ENCODE measurements at places on chromosomes 4 and X. TPM values are rescaled to one million over a fixed set of nuclear protein-coding genes. Genes with fewer than 3 reads are reported as not detected.

The TMPRSS11D gene
- total RNA-seq, result not detected

DNA sequence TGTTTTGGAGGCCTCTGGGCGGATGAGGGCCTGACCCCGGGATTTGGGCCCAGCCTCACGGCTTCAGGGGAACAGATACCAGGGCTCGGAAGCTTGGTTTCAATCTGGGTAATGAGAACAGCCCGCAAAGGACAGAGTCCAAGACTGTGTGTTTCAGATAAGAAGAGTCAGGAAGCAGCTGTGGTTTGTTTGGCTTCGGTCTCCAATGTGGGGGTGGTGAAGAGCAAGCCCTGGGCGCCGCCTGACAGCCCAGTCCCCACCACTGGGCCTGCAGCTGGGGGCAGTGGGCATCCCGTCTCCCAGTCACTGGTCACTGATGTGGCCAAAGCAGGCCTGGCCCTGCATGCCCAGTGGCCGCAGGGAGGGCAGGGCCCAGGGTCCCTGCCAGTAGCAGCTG, 9.1 kb downstream of the WFS1 start:
- DNase-seq, result peak; percentile 59

The TMPRSS11B gene
- total RNA-seq, result not detected

DNA sequence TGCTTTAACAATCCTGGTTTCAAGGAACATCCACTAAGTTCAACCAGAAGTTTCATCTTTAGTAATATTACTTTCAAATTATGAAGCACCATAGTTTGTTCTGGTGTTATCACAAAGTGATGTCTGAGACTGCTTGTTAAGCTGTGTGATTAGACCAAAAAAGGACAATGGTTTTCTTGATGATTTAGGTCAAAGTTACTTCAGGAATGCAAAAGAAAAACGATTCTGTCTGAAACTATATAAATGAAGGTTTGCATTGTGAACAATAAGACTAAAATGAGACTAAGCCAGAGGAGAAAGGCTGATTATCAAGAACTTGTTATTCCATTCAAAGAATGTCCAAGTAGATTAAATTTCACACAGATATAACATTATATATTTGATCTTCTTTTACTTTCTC, 122.4 kb upstream of the ETNPPL start:
- DNase-seq, result no peak

The SCOC gene
- total RNA-seq, result 33.8 TPM

DNA sequence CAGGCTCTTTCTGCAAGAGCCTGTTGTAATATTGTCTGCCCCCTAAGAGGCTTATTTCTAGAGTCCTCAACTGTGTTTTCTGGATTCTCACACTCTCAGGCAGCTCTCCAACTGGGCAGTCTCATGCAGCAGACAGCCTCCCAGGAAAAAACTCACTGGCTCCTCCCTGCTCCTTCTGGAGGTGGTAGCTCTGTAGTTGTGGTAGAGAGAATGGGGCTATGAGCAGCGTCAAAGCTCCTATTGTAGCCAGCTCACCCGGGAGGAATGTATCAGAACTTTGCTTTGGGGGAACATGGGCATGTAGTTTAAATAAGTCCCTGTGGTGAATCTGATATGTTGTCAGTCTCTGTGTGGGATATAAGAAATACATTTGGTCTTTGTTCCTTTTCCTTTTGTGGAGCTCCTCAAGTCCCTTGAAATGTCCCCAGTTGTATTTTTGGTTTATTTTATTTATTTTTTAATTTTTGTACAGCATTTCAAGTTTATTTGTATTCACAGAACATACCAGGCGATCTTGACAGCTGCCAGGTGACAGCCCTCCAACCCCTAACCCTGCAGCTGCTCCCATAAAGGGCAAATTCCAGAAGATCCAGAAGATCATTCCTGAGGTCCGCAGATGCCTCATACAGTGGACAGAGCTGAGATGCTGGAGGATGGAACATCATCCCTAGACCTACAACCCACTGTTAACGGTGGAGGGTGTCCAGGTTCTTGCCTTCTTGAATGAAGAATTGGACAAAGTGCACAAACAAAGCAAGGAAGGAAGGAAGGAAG, 45.7 kb downstream of the TRIM61 start:
- DNase-seq, result no peak

- DNase-seq, result no peak
Measured at GRCh38 chr4:115126491-115126890, 13.1 kb upstream of the NDST4 start.

The VCX2 gene
- not detected for total RNA-seq

DNA sequence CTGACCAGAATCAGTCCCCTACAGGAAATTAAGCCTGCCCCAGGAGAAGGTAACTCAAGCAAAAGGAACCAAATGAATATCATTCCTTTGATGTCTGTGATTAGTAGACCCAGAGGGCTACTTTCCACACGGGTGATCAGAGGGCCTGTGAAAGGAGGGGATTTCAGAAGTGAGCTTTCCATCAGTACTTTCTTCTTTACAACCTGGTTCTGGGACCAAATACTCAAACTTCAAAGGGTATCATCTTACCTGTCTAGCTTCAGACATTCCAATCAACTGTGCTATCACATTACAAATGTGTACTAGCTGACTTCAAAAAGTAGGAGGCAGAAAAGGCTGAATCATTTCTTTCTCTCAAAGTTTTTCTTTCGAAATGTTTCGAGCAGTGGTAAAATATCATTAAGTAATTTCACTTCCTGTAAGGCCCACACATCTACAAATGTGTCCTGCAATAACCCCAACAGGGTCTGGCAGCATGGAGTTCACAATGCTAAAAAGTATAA, 23.9 kb downstream of the ACSL4 start:
- no peak for DNase-seq

- DNase-seq, result no peak
Measured at GRCh38 chrX:39626749-39627148, 471.0 kb downstream of the BCOR start.

GRCh38 chr4:186699881-186700397, 23.7 kb downstream of the FAT1 start:
- no peak for DNase-seq

GRCh38 chr4:186536285-186536684, 19.1 kb downstream of the MTNR1A start:
- no peak for DNase-seq

GRCh38 chrX:139167282-139167681, 363.3 kb upstream of the F9 start:
- DNase-seq, result no peak

DNA sequence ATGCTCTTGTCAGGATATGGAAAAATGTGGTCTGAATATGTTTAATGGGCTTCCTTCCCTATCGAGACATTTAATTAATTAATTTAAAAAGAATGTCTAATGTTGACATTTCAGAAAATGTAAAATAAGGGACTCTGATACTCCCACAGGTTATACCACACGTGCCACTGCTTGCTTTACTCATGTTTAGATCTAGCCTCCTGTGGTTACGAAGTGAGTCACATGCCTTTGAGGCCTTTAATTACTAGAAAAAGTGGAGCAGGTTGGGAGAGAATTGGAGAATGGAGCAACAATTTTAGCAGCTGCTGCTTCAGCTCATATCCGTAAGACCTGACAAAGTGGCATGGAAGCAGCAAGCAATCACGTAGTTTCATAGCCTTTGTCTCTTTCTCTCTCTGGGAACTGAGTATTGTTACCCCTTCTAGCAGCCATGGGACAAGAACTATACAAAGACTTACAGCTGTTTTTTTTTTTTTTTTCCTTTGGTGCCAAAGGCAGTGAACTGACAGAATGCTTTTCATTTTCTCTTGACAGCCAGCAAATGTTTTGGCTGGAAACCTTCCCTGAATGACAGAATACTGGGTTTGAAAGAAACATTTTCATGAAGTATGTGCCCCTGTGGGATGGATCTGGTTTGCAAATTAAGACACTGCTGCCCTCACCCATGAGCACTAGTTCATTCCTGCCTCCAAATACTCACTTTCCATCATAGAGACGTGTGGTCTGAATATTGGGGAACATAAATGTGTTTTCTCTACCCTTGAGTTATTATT, 355.1 kb upstream of the PABPC5 start:
- no peak for DNase-seq

The FAM47A gene
- not detected for total RNA-seq

GRCh38 chr4:24243641-24244040, 340.7 kb downstream of the DHX15 start:
- no peak for DNase-seq

- DNase-seq, result no peak
Measured at GRCh38 chr4:182648766-182649165, 268.4 kb downstream of the DCTD start.

GRCh38 chrX:42823443-42823842, 45.5 kb upstream of the PPP1R2C start:
- DNase-seq, result no peak

DNA sequence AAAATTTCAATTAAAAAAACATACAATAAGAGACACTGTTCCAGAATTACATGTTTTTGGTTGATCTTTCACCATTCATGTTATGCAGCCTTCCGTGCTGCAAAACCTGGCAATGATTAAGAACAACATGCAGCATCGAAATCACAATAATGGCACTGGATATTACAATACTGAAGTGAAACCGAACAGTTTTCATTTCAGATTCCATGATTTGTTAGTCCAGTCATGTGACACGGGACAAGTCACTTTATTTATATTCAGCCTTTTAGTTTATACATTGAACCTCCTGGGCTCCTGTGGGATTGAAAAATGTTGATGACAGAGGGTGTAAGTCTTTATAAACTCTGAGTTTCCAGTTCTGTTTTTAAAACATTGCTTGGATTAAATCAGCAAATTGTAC, 142.5 kb upstream of the TTC29 start:
- DNase-seq, result no peak

DNA sequence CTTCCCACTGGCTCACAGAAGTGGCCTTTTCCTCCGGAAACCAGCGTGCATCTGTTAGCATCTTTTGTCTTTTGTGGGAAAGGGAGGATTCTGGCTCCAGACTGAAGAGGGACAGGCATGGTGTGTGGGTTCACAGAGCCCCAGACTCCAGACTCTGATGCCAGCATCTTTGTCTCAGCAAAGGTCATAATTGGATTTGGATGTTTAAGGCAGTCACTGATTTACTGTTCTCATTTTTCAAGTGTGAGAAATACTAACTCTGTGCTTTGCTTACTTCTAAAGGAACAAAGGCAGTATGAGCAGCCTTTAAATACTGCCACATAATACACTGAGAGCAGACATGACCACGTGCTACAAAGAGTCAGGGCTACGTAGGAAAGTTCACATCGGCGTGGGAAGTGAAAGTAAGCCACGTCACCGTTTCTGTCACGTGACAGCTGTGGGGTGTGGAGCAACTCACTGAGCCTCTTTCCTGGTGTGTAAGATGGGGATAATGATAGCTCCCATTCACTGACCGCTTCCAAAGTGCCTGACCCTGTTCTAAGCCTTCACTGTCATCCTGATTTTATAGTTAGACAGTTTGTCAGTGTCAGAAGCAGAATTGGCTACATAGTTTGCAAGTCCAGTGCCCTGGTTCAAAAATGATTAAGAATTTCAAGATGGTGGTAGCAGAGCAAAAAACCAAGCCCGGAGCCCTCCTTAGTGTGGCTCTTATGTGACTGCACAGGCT, 24.8 kb upstream of the TMSB4X start:
- peak; percentile 86 for DNase-seq

- peak; percentile 59 for DNase-seq
Measured at GRCh38 chr4:621296-622070, 3.9 kb upstream of the PDE6B start.

- no peak for DNase-seq
Measured at GRCh38 chr4:86848732-86849619, at the start of gene SLC10A6. Gene SLC10A6 (minus strand): TSS chr4:86849384. CDS start chr4:86849115, 269 bp downstream.

DNA sequence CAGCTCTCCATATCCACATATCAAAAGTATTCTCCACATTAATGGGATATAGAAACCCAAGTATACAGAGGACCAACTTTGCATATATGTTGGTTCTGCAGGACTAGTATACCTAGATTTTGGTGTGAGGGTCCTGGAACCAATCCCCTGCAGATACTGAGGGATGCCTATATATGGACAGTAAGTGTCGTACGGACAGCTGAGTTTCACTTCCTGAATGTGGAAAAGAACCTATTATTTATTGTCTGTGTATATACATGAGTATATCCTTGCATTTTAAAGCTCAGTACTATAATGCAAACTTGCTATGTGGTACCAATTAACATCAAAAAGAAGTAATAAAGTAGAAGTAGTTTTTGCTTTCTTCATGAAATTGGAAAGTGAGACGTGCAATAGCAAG, 101.9 kb downstream of the FBXW7 start:
- DNase-seq, result no peak

The GAGE1 gene
- 0.66 TPM for total RNA-seq

The DAPP1 gene
- 14.5 TPM for total RNA-seq

GRCh38 chr4:173448103-173448502, 49.2 kb upstream of the SCRG1 start:
- DNase-seq, result no peak

DNA sequence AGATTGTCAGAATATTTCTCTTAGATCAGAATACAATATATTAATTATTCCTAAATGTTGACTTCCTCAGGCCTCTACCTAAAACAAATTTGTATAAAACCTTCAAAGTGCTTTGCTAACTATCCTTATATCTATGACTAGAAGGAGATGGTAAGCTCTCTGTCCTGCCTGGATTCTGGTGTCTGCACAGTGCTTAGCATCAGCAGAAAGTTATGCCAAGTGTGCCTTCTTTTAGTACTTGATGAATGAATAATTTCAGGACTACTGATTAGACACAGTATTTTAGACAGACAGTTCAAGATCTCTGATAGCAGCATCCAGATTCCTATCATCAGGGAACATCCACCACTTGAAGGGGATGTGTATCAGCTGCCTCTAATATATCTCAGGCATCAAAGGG, 242.4 kb upstream of the TLL1 start:
- DNase-seq, result no peak

- DNase-seq, result no peak
Measured at GRCh38 chr4:98203332-98204235, 57.6 kb upstream of the RAP1GDS1 start.

GRCh38 chrX:74911494-74911893, 13.8 kb downstream of the NEXMIF start:
- no peak for DNase-seq

- DNase-seq, result no peak
Measured at GRCh38 chr4:173411106-173411693, 12.3 kb upstream of the SCRG1 start.

The ZFP92 gene
- 3.4 TPM for total RNA-seq

DNA sequence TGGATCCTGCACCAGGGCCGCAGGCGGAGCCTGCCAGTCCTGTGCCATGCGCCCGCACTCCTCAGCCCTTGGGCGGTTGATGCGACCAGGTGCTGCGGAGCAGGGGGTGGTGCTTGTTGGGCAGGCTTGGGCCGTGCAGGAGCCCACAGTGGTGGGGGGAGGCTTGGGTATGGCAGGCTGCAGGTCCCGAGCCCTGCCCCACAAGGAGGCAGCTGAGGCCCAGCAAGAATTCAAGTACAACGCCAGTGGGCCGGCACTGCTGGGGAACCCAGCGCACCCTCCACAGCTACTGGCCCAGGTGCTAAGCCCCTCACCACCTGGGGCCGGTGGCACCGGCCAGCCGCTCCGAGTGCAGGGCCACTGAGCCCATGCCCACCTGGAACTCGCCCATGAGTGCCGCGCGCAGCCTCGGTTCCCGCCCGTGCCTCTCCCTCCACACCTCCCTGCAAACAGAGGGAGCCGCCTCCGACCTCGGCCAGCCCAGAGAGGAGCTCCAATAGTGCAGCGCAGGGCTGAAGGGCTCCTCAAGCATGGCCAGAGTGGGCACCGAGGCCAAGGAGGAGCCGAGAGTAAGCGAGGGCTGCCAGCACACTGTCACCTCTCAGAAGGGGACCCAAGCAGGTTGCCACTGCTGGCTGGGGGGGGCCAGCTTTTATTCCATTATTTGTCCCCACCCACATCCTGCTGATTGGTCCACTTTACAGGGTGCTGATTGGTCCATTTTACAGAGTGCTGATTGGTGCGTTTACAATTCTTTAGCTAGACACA, 339.0 kb upstream of the KLF3 start:
- DNase-seq, result no peak

The ANXA3 gene
- 484 TPM for total RNA-seq

- peak; percentile 61 for DNase-seq
Measured at GRCh38 chr4:145679991-145680455, at the start of gene C4orf51. Gene C4orf51 (plus strand): TSS chr4:145680146. CDS start chr4:145680204, 58 bp downstream.
